Epithelial cell of prostate (primary cell): ENCODE measurements at places on chromosomes 16 and 17.

- DNase-seq = no peak
Measured at GRCh38 chr17:15236281-15237105, 28.6 kb downstream of the PMP22 start.

- no peak for DNase-seq
Measured at GRCh38 chr17:30549864-30550511, 72.8 kb downstream of the GOSR1 start.

- DNase-seq = no peak
Measured at GRCh38 chr16:86085795-86086194, 186.8 kb downstream of the IRF8 start.

DNA sequence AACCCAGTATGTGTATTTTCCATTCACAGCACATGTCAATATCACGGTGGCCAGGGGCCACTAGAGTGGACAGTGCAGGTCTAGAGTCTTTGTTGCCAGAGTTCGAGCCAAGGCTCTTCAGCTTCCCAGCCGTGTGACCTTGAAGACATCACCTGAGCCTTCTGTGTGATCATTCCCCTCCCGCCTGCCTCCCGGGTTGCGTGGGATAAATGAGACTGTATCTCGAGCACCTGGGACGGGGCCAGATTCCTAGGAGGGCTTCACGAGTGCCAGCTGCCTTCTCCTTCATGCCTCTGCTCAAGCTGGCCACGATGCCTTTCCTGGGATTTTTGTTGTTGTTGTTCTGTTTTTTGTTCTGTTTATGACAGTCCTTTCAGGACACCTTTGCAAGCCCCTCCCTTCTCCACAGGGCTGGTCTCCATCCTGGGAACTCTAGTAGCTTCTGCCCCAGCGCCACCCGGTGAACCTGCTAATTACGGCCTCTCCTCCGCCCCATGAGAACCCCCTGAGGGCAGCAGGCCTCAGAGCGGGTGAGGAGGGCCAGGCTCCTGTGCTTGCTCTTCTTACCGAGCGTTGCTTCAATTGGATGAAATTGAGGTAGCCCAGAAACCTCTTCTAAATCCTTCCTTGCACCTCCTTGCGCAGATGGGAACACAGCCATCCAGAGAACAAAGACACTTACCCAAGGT is 3.9 kb downstream of the SPNS2 start:
- no peak for DNase-seq

GRCh38 chr17:12463102-12463501 is 202.6 kb upstream of the MYOCD start:
- no peak for DNase-seq

GRCh38 chr16:65309354-65309753 is 187.5 kb upstream of the CDH11 start:
- DNase-seq = no peak

DNA sequence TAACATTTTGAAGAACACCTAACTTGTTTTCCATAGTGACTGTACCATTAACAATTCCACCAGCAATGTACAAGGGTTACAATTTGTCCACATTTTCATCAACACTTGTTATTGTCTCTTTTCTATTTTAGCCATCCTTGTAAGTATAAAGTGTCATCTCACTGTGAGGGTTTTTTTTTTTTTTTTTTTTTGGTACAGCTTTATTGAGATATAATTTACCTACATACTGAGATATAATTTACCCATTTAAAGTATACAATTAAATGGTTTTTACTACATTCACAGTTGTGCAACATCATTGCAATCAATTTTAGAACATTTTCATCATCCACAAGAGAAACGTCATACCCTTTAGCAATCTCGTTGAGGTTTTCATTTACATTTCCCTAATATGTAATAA is 17.9 kb upstream of the TMIGD1 start:
- no peak for DNase-seq

GRCh38 chr17:64774888-64775540 is 112.9 kb upstream of the SMURF2 start:
- DNase-seq = no peak

GRCh38 chr17:74253036-74253435 is 21.0 kb upstream of the DNAI2 start:
- no peak for DNase-seq

GRCh38 chr16:56615353-56615752 is 7.0 kb downstream of the MT2A start:
- no peak for DNase-seq

DNA sequence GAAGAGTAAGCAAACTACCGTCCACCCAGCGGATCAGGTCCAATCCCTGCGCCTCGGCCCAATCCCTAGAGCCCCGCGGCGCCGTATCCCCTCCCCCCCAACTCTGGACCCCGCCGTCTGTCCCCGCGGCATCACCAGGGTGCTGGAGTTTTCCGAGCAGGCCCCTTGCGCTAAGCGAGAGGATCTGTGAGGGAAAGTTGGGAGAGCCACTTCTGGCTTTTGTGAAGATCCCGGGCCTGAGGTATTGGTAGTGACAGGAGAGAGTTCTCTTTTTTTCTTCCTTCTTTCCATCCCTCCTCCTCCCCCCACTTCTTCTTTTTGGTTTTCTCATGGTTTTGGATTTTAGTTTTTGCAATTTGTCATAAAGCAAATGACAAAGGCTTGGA is 3.5 kb upstream of the DLX4 start:
- DNase-seq = no peak

DNA sequence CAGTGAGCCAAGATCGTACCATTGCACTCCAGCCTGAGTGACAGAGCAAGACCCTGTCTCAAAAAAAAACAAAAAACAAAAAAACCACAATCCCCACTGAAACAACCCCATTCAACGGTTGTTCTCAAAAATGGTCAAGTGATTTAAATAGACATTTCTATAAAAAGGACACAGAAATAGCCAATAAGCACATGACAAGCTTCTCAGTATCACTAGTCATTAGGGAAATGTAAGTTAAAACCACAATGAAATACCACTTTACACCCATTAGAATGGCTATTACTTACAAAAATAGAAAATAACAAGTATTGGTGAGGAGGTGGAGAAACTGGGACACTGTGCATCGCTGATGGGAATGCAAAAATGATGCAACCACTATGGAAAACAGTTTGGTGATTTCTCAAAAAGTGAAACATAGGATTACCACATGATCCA is 26.6 kb upstream of the MYLK3 start:
- DNase-seq = no peak

- DNase-seq = no peak
Measured at GRCh38 chr17:49691677-49692191, 13.8 kb upstream of the SPOP start.

GRCh38 chr17:31869031-31869430 is 10.0 kb upstream of the COPRS start:
- DNase-seq = no peak

GRCh38 chr16:46627746-46628145 is 6.6 kb upstream of the SHCBP1 start:
- no peak for DNase-seq

- no peak for DNase-seq
Measured at GRCh38 chr17:10772425-10773380, 31.2 kb downstream of the TMEM238L start.

DNA sequence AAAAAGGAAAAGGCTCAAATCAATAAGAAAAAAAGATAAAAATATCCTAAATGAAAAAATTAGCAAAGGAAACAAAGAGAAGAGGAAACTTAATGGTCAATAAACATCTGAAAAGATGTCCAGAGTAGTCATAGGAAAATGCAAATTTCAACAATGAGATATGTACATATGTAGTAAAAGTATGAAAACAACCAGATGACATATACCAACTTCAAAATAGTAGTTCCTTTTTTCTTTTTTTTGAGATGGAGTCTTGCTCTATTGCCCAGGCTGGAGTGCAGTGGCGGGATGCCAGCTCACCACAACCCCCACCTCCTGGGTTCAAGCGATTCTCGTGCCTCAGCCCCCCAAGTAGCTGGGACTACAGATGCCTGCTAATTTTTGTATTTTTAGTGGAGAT is 21.7 kb upstream of the NFAT5 start:
- DNase-seq = no peak

GRCh38 chr17:77521076-77521475 is 380.3 kb downstream of the SEC14L1 start:
- DNase-seq = no peak

- no peak for DNase-seq
Measured at GRCh38 chr17:1362065-1362848, 37.8 kb downstream of the YWHAE start.

- DNase-seq = no peak
Measured at GRCh38 chr16:3661922-3662321, 7.4 kb downstream of the DNASE1 start.

- DNase-seq = no peak
Measured at GRCh38 chr16:16992975-16993765, 477.6 kb downstream of the XYLT1 start.

DNA sequence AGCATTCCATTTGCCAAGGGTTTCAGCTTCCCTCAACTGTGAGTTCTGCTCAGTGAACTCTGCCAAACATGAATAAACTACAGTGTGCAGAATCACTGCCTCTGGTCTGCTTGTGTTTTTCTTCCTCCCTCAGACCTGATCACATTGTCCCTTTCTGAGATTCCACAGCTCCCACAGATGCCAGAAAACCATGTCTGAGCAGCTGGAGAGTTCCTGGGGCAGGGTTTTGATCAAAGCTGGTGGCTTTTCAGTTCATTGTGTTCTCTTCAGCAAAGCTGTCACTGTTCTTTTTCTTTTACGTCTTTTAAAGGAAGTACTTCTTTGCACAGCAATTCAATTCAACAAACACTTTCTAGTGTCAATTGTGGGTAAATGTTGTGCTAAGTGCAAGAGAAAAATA is 555.8 kb downstream of the RBFOX1 start:
- no peak for DNase-seq

DNA sequence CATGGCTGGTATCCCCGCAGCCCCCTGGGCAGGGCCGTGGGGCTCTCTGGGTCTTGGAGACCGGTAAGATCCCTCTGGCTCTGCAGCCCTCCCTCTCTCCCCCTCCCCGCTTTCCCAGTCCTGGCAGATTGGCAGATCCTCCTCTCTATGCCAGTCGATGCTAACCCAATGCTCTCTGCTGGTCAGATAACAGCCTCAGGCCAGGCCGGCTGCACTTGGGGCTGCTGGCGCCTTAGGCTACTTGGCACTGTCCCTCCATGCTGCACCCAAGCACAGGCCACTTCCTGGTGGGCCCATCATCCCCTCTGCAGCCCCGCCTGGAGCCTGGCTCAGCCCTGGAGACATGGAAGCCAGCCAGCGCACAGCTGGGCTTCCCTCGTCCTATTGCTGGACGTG is 81.7 kb downstream of the RTN4RL1 start:
- DNase-seq = no peak

- no peak for DNase-seq
Measured at GRCh38 chr17:70658840-70659239, 489.5 kb downstream of the KCNJ2 start.

DNA sequence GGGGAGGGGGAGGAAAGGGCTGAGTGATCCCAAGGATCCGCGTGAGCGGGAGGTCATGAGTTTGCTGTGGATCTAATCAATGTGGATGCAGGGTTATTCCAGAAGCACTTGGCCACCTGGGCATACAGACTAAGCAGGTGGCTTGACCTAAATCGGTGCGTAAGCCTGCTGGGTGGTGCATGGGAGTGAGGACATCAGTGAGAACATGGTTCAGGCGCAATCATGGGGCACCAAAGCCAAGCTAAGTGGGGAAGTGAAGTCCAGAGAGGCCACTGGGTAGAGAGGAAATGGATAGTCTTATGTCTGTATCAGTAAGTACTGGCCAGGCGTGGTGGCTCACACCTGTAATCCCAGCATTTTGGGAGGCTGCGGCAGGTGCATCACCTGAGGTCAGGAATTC is 18.9 kb upstream of the MFSD6L start:
- no peak for DNase-seq

GRCh38 chr17:13128676-13129075 is 110.8 kb upstream of the ELAC2 start:
- DNase-seq = no peak

DNA sequence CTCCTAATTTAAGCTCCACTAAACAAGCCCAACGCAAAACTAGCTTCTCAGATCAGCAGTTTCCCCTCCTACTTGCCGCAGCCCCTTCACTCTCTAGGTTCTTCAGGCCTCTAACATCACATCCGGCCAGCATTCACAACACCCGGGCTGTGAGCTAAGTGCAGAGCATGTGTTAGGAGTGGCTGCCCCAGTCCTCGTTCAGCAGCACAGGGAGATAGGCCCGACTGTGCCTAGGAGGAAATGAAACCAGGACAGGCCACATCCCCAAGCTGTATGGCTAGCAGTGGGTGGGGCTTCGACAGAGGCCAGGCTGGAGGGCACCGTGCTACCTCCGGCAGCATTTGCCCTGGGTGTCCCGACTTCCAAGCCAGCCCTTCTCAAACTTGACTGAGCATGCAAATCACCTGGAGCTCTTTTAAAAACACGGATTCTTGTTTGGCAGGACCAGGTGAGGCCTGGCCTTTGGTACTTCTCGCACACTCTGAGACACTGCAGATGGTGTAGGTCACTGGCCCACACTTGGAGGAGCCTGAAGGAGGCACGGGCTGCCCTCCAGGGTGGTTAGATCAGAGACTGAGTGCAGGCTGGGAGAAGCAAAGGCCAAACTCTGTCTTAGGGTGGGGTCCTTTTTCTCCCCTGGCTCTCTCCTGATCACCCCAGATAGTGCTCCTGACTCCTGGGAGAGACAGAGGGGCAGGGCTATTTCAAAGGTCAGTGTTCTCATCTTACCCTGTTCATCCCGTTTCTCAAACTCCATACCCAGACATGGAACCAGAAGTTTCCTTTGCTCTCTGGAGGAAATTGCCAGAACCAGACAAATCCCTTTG is 202.0 kb downstream of the C16orf78 start:
- DNase-seq = no peak

DNA sequence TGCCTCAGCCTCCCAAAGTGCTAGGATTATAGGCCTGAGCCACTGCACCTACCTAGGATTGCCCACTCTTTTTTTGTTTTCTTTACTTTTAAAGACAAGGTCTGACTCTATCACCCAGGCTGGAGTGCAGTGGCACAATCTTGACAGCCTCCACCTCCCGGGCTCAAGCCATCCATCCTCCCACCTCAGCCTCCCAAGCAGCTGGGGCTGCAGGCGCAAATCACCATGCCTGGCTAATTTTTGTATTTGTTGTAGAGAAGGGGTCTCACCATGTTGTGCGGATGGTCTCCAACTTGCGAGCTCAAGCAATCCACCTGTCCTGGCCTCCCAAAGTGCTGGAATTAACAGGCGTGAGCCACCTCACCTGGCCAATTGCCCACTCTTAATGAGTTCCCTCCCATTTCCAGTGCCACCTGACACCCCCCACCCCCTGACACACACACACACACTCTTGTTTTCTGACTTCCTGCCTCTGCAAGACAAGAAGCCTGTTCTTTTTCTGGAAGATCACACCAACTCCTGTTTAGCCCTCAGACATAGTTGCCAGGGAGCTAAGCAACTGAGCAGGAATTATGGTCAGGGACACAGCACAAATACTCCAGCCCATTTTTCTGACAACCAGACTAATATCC is 2.6 kb downstream of the OVCA2 start:
- no peak for DNase-seq

- no peak for DNase-seq
Measured at GRCh38 chr17:32267690-32268205, 2.1 kb downstream of the RHBDL3 start.
